Femur (tissue), 1 donor: ENCODE measurements at places on chromosomes 12 and 14.

- DNase-seq, result no peak
Observed at GRCh38 chr12:25254271-25254880, 3.6 kb upstream of the KRAS start.

DNA sequence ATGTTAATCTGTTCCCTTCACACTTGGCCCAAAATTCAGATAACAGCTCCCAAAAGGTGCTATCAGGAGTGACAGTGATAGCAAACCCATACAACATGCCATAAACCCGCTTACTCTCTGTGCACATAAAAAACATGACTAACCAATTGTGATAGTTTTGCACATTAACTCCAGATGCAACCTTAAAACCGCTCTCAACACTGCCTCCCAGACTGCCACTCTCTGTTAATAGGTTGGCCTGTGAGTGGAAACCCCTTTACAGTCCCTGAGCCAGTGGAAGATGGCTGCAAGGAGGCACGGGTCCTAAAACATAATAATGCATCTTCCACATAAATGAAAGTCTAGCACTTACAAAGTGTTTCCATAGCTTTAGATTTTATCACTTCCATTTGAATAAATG is 12.0 kb upstream of the TMTC1 start:
- DNase-seq, result no peak

GRCh38 chr14:97306133-97306759 is 509.1 kb downstream of the VRK1 start:
- DNase-seq, result no peak

- no peak for DNase-seq
Observed at GRCh38 chr12:94071258-94071657, 77.1 kb upstream of the PLXNC1 start.

DNA sequence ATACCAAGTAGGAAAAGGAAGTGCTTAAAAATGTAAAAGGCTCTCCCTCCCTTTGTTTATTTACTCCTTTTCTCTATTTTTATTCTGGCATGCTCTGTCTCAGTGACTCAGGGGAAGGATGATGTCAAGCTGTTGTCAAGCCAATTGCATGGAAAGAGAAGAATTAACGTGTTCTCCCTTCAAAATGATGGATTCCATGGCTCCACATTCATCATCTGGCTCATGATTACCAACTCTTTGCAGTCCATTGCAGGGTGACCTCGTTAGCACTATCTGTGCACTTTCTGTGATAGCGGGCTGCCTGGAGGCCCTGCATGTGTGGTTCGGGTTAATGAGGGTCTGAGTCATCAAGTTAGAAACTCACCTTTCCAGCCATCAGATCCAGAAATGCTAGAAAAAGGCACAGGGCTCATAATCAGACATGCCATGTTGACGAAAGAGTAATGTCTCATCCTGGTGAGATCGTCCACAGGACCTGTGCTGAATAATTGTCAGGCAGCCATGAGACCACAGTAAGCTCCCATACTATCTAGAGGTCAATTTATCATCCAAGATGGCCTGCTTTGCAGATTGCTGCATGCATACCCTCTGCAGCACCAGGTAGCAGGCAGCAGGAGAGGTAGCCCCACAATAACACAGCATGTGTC is 79.2 kb upstream of the BTG1 start:
- no peak for DNase-seq

- no peak for DNase-seq
Observed at GRCh38 chr12:42180990-42181596, 36.4 kb upstream of the GXYLT1 start.
